Myocyte (in vitro differentiated cells): ENCODE measurements at places on chromosomes 2 and 18. TPM values are rescaled to one million over a fixed set of nuclear protein-coding genes. Genes with fewer than 3 reads are reported as not detected.
A peak's percentile ranks its signal among the peaks of the same experiment; 100 is the strongest.

Gene PROC
- not detected in 2 replicates for total RNA-seq

Gene LONRF2
- not detected in 2 replicates for total RNA-seq

Gene SLC9A4
- 0.24 and 0.42 TPM in 2 replicates for total RNA-seq

Gene AKAIN1
- total RNA-seq, result not detected in 2 replicates

Gene PKDCC
- total RNA-seq, result 23.6 and 45.0 TPM in 2 replicates

Gene CPLX4
- total RNA-seq, result not detected in 2 replicates

Gene DNAJC5G
- not detected in 2 replicates for total RNA-seq

Gene GAREM1
- 7.2 and 7.7 TPM in 2 replicates for total RNA-seq

Gene MAP2
- 0.40 and 1.3 TPM in 2 replicates for total RNA-seq

Gene PLGLB1
- 1.4 and 2.5 TPM in 2 replicates for total RNA-seq

GRCh38 chr2:68237976-68238580 is 14.3 kb downstream of the PPP3R1 start:
- DNase-seq, result no peak

- no peak for DNase-seq
Observed at GRCh38 chr2:160783474-160783873, 289.9 kb upstream of the RBMS1 start.

DNA sequence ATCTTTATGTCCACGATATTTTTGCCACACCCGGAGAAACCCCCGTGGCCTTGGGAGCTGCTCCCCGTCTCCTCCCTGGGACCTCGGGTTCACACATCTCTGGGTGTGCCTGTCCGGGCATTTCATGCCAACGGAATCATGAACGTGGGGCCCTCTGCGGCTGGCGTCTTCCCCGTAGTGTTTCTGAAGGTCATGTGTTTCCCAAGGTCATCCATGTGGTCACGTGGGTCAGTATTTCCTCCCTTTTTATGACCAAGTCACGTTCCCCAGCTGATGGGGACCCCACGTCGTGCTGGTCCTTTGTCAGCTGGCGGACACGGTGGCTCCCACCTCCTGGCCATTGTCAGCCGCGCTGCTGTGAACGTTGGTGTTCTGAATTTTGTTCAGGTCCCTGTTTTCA is 135.7 kb downstream of the NFATC1 start:
- DNase-seq, result no peak

- no peak for DNase-seq
Observed at GRCh38 chr2:106858810-106859209, 27.2 kb downstream of the ST6GAL2 start.

DNA sequence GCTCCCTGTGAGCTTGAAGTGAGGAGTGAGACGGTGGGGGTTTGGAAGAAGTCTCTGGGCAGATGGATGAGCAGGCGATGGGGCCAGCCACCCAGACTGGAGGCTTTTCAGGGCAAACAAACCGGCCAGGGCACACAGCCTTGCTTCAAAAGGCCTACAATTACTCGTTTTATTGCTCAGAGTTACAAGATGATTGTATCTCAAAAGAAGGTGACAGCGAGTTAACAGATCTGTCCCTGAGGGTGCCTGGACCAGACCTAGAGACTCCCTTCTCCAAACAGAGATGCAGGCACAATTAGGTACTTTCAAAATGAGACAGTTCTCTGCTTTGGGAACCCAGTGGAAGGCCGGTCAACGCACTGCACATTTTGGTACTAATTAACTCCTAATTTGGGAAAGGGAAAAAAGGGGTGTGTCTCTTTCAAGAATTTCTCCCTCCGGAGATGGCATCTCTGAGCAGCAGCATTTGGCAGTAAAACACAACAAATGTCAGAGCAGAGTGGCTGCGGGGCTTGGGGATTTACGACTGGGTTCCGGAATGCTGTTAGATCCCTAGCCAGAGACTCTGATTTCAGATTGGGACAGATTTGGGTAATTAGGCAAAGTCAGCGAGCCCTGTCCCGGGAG is 226.7 kb downstream of the TTC32 start:
- no peak for DNase-seq

- DNase-seq, result no peak
Observed at GRCh38 chr2:72945450-72946019, 28.2 kb downstream of the EMX1 start.

DNA sequence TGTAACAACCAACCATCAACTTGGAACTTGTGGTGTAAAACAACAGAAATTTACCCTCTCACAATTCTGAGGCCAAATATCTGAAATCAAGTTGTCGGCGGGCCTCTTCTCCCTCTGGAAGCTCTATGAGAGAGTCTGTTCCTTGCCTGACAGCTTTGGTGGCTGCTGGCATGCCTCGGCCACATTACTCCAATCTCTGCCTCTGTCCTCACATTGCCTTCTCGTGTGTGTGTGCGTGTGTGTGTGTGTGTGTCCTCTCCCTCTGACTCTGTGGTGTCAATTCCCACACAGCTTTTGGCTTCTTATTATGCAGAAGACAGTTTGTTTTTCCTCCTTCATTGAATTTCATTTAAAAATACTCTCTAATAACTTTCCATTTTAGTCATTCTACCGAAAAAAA is 50.4 kb downstream of the ZDBF2 start:
- DNase-seq, result peak; percentile 35

DNA sequence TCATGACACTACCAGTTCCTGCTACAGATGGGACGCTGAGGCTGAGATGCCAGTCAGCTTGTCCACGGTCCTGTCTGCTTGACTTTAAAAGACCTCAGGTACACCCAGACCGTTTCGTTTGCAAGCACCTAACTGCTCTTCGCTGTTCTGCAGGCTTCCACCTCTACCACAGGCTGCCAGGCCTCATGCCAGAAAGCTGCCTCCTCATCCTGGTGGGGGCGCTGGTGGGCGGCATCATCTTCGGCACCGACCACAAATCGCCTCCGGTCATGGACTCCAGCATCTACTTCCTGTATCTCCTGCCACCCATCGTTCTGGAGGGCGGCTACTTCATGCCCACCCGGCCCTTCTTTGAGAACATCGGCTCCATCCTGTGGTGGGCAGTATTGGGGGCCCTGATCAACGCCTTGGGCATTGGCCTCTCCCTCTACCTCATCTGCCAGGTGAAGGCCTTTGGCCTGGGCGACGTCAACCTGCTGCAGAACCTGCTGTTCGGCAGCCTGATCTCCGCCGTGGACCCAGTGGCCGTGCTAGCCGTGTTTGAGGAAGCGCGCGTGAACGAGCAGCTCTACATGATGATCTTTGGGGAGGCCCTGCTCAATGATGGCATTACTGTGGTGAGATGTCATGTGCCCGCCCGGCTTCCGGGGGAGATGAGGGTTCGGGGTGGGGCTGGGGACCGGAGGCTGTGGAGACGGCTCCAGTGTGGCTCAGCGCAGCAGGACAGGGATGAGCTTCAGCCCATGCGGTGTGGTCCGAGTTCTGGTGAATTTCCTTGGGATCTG is 5.9 kb downstream of the SLC9A4 start:
- DNase-seq, result no peak

GRCh38 chr2:205361970-205362369 is 320.3 kb upstream of the NRP2 start:
- DNase-seq, result no peak
